Activated naive CD4-positive, alpha-beta T cell (primary cell): ENCODE measurements at places on chromosomes 11 and 22.

GRCh38 chr11:66861774-66862558 is 5.1 kb downstream of the LRFN4 start:
- no peak for DNase-seq

GRCh38 chr22:30806391-30806861 is 111.8 kb downstream of the OSBP2 start:
- DNase-seq: no peak

DNA sequence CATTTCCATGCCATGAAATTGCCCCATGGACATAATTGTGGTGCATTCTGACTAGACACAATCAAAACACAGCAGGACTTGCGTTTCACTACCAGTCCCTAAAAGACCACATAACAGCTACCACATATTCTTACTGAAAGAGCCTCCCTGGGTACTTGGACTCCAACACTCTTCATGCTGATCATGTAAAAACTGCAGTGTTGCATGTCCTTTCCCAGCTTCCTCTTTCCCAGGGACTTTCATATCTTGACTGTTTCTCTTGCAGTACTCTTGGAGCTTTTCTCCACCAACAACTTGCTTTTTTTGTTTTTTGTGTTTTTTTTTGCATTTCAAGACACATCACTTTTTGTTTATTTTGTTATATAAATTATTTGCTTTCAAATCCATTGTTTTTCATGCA is 22.9 kb downstream of the MS4A6E start:
- no peak for DNase-seq

DNA sequence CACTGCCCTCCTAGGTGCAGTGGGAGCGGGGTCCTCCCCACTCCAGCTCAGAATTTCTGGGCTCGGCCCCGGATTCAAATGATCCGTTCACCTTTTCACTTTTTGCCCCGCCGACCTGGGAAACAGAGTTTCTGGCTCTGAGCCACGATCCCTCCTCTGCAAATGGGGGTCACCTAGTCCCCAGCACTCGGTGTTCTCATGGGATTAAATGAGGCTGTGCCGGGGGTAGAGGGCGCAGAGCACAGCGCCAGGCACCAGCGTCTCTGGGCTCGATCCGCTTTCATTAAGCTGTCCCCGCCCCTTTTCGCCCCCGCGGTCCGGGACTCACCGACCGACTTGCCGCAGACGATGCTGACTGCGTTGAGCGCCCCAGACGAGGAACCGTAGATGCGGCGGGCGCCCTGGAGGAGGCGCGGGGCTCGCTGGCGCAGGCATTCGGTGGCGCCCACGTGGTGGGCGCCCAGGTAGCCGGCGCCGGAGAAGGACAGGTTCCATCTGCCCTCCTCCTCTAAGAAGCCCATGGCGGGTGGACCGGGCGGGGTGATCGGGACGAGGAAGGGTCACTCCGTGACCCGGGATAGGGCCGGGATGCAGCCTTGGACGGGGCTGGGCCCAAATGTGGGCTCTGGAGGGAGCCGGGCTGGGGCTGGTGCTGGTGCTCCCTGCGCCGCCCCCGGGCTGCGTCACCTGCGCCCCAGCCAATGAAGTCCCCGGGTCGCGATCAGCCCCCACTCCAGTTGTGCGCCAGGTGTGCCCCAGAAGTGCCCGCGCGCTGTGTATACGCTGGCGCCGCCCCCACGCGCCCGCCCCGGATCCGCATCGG is at the start of gene PNPLA5:
Gene PNPLA5, minus strand, starts transcription at position 654 of the 823 bp plus-strand sequence. Its CDS starts 133 bp downstream, at position 521.
- no peak for DNase-seq

DNA sequence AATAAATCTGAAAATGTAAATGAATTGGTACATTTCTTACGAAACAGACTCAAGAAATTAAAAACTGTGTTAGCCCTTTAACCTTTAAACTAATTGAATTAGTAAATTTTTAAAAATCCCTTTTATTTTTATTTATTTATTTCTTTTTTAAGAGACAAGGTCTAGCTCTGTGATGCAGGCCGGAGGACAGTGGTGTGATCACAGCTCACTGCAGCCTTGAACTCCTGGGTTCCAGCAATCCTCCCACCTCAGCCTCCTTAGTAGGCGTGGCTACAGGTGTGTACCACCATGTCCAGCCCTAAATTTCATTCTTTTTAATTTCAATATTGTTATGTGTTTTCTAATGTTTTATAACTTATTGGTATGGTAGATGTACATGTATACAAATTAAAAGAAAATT is 72.6 kb downstream of the MYEOV start:
- no peak for DNase-seq

DNA sequence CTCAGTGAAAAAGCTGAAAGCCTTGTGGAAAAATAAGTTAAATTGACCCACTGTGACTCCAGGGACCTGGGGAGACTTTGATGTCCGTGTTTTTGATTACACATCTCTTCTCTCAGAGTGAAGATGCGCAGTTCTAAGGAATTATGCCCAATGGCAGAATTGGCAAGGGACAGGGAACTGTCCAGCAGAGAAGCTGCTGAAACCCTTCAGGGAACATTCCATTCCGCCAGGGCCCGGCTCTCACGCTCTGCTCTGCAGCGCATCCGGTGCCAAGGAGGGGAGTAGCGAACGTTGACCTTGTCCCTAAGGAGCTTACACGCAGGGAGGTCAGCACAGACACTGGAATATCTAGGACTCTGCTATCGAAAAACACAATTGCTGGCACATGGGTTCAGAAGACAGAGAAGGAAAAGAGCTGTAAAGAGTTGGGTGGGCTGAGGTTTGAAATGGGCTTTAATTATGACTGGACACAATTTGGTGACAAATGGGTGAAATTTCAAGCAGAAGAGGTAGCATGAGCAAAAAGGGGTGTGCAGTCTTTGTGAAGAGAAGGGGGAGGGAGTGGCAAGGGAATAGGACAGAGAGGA is 64.5 kb upstream of the B3GAT1 start:
- DNase-seq: no peak

DNA sequence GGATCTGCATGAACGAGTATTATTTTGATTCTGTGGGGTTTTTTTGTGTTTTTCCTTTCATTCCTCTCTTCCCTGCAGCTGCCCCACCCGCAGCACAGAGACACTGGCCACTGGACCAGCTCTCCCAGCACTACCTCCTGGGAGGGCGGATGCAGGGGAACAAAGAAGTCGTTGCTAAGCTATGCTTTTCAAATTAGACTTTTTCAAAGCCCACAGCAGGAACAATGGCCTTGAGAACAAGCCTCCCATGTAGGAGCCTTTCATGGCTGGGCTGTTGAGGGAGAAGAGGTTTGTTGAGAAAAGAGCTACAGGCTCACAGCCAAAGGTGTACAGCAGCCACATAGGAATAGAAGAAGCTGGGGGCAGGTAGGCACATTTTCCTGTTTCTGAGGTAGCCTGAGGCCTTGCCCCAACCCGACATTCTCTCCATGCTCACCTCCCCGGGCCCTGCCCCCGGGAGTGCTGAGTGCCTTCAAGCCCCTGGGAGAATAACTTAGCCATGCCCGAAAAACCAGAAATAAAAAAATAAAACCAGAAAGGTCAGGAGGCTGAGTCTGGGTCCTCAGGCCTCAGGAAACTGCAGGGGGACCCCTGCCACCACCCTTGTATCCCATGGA is 20.5 kb upstream of the SYT12 start:
- DNase-seq: no peak

DNA sequence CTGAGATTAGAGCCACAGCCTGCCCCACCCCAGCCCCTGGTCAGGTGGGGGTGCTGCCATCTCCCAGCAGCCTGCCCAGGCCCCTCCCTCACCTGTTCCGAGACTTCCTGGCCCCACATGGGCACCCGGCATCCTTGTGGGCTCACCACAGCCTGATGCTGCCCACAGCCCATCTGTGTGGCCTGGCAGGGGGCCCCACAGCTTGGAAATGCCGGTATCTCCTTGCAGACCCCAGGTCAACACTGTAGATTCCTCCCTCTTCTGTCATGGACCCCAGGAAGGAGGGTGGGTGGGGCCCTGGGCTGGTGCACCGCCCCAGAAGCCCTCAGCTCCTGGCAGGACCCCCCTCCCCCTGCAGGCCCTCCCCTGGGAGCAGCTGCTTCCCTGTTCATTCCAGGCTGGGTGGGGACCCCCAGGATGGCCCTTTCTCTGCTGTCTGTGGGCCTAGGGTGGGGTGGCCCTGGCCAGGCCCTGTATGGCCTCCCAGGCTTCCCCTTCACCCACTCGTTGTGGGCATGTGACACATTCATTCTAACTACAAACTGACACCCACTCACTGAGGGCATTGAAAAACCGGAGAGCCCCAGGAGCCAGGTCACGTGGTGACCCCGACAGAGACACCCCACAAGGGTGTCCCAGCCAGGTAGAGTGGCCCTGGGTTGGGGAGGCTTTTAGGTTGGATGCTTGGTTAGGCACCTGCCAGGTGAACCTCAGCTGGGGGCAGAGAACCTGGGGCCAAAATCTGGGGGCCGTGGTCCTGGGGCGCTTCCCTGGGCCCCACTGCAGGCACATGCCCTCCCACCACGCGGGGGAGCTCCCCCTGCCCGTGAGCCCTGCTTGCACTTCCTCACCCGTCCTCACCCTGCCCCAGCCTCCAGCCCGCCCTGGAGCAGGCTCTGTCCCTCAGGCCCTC is 44.1 kb upstream of the CCDC188 start:
- DNase-seq: no peak

DNA sequence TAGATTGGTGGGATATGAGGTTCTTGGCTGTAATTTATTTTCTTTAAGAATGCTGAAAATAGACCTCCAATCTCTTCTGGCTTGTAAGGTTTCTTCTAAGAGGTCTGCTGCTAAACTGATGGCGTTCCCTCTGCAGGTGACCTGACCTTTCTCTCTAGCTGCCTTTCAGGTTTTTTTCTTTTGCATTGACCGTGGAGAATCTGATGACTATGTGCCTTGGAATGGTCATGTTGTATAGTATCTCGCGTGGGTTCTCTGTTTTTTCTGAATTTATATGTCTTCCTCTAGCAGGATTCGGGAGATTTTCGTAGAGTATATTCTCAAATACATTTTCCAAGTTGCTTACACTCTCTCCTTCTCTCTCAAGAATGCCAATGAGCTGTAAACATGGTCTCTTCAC is 122.2 kb downstream of the DDX10 start:
- DNase-seq: no peak

DNA sequence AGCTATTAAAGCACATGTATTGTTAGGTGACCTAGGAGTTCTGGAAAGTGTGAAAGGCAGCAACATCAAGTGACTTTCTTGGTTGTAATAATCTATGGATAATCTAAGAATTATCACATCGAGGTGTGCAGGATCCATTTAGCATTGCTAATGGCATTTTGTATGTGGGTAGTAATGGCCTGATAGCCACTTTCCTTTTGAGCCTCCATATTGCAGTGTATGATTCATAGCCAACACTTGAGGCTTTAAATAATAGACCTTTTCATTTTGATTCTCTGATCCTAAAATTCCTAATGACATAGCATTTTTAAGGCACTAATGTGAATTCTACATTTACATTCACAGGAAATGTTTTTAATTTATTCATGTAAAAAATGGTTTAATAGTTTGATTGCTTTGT is 759.4 kb downstream of the NELL1 start:
- no peak for DNase-seq

DNA sequence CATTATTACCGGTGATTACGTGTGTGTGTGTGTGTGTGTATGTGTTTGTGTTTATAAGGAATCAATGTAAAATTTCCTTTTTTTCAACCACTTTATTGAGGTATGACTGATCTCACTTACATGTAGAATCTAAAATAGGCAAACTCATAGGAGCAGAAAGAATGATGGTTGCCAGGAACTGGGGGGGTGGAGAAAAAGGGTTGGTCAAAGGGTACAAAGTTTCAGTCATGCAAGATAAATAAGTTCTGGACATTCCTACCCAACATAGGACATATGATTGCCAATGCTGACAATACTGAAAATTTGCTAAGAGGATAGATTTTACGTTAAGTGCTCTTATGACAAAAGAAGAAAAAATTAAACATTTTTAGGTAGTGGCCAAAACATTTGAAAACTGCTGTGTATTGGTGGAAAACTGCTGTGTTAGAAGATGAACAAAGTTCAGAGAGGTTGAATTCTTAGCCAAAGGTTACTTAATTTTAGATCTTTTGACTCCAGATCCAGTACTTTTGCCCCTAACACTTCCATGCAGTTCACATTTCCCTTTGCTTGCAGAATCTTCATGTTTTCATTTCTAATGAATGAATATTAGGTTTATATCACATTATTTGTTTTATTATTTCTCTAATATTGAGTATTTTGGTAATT is 49.5 kb downstream of the NNMT start:
- DNase-seq: no peak

DNA sequence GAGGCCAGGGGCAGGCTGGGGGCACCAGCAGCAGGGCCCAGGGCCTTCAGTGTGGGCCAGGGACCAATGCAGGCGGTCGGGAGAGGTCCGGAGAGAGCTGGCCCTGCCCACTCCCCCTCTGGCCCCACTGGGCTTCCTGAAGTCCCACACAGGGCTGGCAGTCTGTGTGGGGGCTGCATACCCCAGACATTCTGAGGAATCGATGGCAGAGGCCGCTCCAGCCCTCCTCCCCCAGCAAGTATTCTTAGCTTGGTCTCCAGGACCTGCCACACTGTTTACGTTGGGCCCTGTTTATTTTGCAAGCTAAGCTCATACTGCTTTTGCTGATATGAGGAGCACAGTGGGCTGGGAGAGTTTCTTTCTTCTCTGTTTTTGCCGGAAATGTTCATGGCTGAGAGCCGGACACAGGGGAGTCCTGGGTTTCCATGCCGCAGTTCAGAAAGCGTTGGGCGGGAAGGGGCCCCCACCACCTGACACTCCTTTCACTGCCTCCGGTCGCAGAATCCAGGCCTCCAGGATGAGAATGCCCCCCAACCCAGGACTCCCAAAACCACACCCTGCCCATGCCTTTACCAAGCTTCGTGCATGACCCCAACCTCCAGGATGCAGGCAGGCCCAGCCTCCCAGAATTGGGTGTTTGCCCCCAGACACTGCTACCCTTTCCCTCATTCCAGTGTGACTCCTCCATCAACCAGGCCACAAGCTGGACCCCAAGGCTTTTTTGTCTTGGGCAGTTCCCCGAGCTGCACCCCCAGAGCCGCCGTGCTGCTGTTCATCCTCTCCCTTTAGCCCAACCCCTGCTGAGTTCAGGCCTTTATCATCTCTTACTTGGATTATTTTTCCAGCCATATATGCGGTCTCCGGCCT is 81.8 kb upstream of the KCNQ1OT1 start:
- no peak for DNase-seq

DNA sequence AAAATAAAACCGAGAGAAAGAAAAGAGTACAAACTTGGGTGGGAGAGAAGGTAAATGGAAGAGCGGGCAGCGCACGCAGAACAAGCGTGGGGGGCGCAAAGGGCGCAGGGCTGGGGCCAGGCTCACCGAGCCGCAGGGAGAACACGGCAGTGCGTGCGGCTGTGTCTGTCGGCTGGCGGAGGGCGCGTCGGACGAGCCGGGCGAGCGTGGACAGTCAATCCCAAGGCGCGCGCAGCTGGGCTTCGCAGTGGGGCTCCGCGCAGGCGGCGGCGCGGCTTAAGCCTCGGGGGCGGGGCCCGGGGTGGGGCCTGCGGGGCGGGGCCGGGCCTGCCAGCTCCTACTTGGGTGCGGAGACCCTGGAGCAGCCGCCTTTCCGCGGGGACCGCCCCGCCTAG is at the start of gene UCP2:
Gene UCP2, minus strand, starts transcription at position 249 of the 395 bp plus-strand sequence. CDS start 4,465 bp downstream, outside the sequence.
- DNase-seq: peak; percentile 54
